NCI-H774 (cell line): ENCODE measurements at places on chromosomes 3 and 15.
A peak's percentile ranks its signal among the peaks of the same experiment; 100 is the strongest.

GRCh38 chr3:65576966-65577365 is 461.8 kb downstream of the MAGI1 start:
- no peak for DNase-seq

DNA sequence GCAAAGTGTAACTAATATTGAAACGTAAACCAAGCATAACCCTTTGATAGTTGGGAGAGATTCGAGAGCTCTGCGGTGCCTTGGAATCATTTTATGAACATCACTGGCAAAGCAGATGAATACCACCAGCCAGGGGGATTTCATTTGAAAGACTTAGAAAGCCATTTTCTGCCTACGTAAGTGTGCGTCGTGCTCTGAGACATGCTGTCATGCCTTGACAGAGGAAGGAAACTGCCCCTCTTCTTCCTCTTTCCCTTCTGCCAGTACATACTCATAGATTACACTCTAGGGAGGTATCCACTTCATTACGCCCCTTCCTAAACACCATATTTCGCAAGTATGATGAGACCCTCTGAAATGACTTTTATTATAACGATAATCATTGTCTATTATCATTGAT is 3.3 kb upstream of the MTHFS start:
- no peak for DNase-seq

GRCh38 chr15:53841651-53842050 is 82.2 kb upstream of the WDR72 start:
- DNase-seq = no peak

- no peak for DNase-seq
These were observed 78.1 kb downstream of the STT3B start for GRCh38 chr3:31610700-31611275.

- DNase-seq = peak; percentile 74
These were observed 72.5 kb downstream of the OPA1 start for GRCh38 chr3:193665370-193665989.

DNA sequence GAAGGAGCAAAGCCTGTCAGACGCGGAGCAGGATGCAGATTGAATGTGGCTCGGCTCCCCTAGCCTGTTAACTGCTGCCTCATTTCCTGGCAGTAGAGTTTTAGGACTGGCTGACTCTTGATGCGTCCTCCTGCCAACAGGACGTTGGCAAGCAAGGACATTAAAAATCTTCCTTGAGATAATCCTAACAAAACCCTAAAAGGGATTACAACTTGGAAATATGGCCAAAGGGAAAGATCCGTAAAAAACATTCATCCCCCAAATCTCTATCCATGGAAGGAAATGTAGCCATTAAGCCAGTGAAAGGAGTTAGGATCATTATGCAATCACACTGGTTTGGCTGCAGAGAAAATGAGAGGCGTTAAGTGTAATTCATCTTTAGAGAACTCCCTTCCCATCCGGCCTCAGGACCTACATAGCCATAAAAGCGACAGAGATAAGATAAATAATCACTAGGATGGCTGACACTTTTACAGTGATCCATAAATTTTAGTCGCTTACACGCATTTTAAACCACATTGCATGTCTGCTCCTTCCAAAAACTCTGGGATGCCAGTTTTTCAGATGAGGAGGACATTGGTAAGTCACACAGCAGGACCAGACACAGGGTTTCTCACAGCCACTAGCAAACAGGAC is 44.5 kb upstream of the C3orf80 start:
- no peak for DNase-seq

DNA sequence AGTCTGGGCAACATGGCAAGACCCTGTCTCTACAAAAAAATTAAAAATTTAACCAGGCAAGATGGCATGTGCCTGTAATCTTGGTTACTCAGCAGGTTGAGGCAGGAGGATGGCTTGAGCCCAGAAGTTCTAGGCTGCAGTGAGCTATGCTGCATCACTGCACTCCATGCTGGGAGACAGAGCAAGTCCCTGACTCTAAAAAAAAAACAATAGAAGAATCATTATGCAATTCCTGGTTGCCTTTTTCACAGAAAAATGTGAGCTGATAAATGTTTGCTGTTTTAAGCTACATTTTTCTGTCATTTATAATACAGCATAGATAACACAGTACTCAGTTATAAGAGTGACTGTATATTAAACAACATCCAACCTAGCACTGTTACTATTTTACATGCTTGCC is 148.8 kb downstream of the SCAPER start:
- no peak for DNase-seq

DNA sequence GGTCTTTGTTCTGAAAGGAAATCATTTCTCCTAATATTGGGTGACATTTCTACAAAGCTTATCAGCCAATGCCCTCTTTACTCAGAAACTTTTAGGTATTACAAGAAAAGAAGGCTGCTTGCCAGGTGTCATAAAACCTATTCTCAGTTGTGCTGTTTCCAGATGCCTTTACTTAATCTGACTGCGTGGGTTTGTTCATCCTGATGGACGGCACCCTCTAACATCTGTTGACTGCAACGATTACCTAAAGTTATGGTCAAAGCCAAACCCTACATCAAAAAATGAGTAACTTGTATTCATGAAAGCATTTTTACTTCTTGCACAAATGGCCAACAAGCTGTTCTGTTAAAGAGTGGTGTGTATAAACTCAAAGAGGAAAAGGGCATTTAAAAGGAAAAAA is 207.7 kb upstream of the PDZRN3 start:
- DNase-seq = no peak

- peak; percentile 14 for DNase-seq
These were observed 96.0 kb downstream of the LRRK1 start for GRCh38 chr15:101014921-101015841.

DNA sequence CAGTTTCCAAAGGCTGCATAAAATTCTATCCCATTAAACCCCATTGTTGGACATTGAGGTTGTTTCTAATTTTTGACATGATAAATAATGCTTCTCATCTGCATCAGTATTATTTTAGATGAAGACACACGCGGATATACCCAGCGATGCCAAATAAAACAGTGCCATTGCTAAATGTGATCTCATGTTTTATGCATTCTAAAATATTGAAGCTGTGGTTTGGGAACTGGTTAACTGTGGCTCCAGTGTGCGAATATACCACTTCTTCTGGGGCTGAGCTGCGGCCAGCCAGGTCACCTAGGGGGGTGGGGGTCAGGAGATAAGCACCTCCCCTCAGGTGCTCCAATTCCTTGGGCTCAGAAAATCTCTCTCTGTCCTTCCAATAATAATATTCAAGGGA is 230.0 kb downstream of the ADAMTS9 start:
- DNase-seq = no peak

DNA sequence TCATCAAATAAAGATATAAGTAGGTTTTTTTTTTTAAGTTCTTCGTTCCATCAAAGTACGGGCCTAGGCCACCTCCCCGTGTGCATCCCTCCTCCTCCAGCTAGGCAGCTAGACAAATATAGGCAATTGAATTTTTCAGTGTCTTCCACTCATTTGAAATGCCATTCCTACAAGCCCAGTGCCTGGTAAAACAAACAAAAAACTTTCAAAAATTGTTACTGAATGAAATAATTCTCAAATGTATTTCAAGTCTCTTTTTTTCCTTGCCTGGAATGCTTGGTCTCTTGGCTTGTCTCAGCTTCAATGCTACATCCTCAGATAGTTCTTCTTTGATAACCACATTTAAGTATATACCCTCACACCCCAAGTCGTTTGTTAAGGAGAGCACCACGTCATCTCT is 3.8 kb downstream of the EIF2AK4 start:
- DNase-seq = no peak

DNA sequence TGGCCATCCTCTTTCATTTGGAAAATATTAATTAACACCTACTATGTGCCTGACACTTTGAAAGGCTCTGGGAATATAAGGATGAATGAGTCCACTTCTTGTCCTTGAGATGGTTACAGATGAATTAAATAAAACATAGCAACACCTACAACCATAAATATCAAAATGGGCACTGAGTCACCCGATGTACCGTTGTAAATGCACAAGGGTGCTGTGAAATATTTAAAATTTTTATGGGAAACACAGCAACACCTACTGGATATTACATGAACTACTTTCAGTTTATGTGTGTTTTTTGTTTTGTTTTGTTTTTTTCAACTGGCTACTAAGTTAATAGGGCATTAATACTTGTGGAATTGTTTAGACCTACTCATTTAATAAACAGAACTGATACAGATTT is 239.0 kb upstream of the NAALADL2 start:
- DNase-seq = no peak

GRCh38 chr15:42363487-42363886 is 4.2 kb downstream of the CAPN3 start:
- no peak for DNase-seq

GRCh38 chr3:158743664-158744566 is 11.7 kb upstream of the RARRES1 start:
- no peak for DNase-seq

DNA sequence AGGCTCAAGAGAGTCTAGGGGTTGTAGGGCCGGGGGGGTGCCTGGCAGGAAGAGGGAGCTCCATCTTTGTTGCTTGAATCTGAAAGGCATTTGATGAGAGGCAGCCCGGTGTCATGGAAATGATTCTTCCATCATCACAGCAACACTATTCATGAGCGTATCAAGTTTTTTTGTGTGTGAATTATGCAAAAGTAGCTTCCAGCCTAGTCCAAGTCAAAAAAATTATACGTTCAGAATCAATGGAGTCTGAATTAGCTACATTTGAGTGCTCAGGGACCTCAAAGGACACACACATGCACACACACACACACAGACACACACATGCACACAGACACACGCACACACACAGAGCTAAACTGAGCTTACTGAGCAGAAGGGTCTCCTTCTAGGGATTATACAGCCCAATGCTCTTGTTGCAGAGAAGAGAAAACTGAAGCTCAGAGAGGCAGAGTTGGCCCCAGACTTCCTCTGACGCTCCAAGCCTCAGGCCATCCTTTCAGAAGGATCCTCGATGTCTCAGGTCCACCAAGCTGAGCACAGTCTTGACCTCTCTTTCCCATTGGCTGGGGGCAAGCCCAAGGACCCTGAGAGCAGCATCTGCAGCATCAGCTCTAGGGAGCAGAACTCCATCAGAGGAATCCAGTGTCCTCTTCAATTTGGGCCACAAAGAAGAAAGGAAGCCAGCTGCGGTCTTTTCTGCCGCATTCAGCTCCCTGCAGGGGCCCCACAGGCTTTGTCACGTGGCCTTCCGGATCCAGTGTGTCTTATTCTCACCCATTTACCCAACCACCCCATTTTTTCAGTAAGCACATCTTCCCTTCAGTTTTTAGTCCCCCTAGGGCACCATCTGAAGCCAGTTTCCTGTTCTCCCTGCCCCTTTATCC is 228.0 kb downstream of the UACA start:
- DNase-seq = no peak

DNA sequence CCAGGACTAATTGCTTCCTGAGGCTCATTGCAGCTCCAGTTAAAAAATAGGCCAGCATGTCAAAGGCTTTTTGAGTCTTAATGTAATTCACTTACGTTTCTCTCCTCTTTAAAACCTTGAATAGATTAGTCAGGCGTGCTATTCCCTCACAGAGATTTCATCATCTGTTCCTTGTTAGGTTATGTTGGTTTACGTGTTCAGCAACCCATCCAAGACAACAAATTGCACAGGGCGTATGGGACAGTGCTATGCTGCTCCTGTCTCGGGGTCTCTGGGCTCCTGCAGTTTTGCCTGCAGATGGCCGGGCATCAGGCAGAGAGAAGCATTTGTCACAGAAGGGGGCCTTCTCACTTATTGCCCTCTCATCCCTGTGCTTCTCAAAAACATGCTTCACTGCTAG is 117.1 kb downstream of the CHDH start:
- no peak for DNase-seq

- no peak for DNase-seq
These were observed 2.8 kb upstream of the SSUH2 start for GRCh38 chr3:8647137-8647985.

DNA sequence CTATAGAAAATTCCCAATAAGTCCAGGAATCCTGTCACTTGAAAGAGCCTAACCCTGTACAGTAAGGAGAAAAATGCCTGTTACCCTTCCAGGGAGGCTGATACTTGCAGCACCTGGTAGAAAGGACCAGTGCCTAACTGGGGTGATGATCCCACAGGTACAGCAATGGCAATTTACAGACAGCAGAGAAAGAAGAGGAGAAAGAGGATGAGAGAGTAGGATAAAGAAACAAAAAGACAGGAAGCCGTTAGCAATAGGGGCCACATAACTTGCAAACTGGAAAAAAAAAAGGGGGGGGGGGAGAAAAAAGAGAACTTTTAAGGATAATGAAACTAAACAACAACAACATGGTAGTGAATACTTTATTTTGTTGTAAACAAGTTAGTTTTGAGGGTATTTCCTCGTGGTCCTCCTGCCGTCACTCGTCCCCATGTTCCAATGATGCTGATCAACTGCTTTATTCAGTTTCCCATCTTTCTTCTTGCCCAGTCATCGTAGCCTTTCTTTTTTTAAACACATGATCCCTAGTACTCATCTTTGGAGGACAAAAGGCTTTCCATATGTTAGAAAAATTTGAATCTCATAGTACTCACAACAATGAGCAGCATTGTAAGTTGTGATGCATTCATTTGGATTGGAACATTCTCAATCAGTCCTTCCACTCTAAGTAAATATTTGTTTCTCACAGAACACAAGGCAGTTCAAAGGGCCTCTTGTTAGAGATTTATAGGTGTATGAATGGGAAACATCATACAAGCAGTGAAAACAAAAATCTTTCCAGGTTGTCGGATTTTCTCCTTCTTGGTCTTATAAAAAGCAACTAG is 8.6 kb downstream of the TM4SF1 start:
- peak; percentile 81 for DNase-seq

GRCh38 chr3:181212271-181212670 is 222.7 kb upstream of the DNAJC19 start:
- no peak for DNase-seq

- DNase-seq = no peak
These were observed 92.7 kb upstream of the GOLGA8J start for GRCh38 chr15:29990035-29990434.

DNA sequence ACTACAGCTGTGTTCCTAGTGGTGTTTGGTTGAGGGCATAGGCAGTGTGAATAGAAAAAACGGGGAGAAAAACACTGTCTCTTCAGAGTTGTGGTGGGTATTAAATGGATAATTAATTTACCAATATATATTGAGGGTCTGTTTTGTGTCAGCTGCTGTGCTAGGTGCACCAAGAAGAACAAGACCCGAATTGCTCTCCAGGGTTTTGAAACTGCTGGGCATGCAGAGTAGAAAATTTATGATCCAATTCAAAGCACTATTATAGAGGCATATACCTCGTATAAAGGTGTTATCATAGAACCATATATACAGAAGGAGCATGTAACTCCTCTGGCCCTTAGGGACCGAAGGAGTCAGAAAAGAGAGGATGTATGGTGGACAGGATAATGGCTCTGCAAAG is 1.6 kb upstream of the NMD3 start:
- DNase-seq = no peak

DNA sequence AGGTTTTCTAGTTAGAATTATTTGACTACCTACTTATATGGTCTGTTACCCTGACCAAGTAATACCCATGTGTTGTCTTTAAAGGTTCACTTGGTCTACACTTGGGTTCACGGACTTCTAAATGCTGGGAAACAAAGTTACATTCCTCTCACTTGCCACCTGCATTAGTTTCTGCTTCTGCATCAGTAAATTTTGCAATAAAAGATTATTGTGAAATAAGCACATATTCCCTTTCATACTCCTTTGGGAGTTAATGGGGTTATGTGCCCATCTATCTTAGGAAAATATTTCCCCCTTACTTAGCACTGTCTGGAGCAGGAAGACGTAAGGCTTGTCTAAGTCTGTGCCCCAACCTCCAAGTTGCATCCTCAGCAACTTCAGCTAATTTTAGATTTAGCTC is 160.7 kb downstream of the FRMD5 start:
- no peak for DNase-seq
